ENCODE measurements at places on chromosomes 2 and 18. TPM values are rescaled to one million over a fixed set of nuclear protein-coding genes. Genes with fewer than 3 reads are reported as not detected.

The SLC30A3 gene
- 3.8 TPM for total RNA-seq

The MOB4 gene
- total RNA-seq, result 27.4 TPM

The LAMA1 gene
- total RNA-seq, result 0.07 TPM

The MBD2 gene
- total RNA-seq, result 57.5 TPM

The CWC22 gene
- total RNA-seq, result 11.7 TPM
